ENCODE measurements at places on chromosomes 5 and 9. TPM values are rescaled to one million over a fixed set of nuclear protein-coding genes. Genes with fewer than 3 reads are reported as not detected.

Gene HTR4
- not detected for polyA plus RNA-seq

Gene RNF183
- not detected for polyA plus RNA-seq

Gene ORM2
- not detected for polyA plus RNA-seq

Gene CCDC112
- 2.3 TPM for polyA plus RNA-seq

Gene PRRX2
- 0.83 TPM for polyA plus RNA-seq

Gene SLC1A1
- 0.23 TPM for polyA plus RNA-seq

Gene OR1Q1
- 0.29 TPM for polyA plus RNA-seq

Gene FIBCD1
- 1.3 TPM for polyA plus RNA-seq

Gene SLC25A46
- 15.7 TPM for polyA plus RNA-seq

Gene TRIM52
- 6.4 TPM for polyA plus RNA-seq

Gene SH2D3C
- polyA plus RNA-seq: 0.52 TPM

Gene GDA
- not detected for polyA plus RNA-seq

Gene IL13
- 0.08 TPM for polyA plus RNA-seq

Data from SK-N-SH (cell line).